ENCODE measurements at places on chromosomes 2 and 18.
A peak's percentile ranks its signal among the peaks of the same experiment; 100 is the strongest.

DNA sequence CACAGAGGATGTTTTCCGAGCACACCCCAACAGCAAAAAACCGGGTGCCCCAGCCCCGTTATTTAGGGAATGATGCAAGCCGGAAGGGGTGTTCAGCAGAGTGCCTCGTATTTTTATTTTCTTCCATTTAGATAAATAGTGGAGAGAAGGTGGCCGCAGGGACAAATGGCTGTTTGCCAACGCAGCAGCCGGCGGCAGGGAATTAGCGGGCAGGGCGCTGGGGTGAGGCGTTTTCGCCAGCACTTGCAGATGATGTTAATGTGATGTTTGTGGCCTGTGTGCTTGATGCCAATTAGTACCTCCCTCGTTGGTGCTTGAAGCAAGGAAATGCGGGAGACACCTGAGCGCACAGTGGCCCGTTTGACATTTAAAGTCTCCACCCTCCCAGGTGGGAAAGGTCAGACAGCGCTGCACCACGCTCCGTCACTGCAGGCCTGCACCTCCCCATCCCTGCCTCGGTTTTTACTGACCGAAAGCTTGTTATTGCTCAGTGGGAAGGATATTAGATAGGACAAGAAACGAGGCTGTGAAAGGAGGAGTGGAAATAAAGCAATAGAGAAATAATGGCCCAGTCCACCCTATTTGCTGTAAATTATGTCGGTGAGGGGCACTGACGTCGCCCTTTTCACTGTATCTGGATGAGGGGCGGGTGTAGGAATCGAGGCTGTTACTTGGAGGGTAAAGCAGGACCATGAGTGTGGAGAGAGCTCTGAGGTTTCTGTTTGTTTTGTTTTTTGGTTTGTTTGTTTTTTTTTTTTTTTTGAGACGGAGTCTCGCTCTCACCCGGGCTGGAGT, 39.1 kb downstream of the NFATC1 start:
- no peak for DNase-seq

- no peak for DNase-seq
These were observed 677 bp upstream of the SMAD4 start for GRCh38 chr18:51029378-51029693.

DNA sequence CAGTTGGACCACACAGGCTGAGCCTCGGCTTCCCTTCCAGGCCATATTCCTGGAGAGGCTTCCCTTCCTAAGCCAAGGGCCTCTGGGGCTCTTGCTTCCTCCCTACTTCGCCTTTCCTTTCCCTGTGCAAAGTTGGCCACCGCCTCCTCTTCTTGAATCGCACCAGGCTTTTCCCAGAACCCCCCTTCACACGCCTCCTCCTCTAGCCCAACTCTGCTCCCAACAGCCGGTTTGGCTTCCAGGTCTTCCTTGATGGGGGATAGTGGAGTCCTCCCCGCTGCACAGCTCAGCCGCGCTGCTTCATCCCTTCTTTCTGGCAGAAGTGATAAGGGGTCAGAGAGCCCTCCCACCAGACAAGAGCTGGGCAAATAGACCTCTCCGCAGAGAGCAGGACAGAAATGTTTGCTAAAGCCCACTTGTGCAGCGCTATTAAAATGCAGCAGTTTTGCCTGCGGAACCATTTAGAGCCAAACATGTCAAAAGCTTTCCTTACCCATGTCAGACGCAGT, 56.4 kb downstream of the SNORC start:
- DNase-seq = no peak

DNA sequence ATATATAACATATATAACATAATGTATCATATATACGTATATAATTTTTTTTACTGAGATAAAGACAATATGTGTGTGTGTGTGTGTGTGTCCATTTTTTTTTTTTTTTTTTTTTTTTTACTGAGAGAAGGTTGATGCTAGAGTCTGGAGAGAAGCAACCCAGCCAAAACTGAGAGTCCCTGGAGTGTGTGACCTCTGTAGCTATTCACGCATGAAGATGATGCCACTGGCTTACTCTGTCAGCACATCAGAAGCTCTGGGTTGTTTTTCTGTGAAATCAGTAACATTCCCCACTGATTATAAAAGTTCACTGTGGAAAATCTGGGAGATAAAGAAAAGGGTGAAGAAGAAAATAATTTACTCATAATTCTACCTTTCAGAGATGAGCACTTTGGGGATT, 27.2 kb downstream of the CCDC195 start:
- DNase-seq = no peak

DNA sequence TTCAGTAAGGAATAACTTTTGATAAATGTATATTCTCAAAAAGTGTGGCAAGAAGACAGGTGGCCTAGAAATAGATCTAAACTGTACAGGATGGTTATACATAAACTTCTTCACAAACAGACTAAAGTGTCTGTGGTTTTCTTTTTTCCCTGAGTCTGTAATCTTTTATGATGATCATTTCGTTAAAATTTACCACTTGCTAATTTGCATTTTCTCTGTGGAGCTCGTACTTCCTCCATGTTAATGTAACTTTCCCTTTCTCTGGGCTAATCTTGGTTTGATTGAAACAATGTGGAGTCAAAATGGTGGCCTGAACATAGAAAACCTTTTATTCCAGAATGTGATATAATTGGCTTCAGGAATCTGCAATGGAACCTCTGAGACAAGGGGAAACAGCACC, 166.2 kb downstream of the FTCDNL1 start:
- DNase-seq = no peak

DNA sequence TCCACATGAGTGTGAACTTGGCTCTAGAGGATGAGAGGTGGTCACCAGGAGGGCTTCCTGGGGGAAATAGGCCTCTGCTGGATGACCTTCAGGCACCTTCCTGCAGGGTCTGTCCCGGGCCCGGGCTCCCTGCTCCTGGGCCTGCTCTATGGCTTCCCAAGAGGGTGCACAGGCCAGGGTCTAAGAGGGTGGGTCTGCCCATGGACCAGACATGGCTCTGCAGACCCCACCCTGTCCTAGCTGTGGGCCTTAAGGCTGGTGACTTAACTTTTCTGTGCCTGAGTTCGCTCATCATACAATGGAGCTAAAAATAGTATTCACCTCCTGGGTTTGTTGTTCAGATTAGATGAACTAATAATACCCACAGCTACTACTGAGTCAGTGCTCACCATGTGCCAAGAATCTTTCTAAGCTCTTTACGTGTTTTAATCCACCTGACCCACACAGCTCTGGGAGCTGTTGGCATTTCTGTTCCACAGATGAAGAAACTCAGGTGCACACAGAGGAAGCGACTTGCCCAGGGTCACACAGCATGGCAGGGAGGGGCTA, 14.4 kb downstream of the INHBB start:
- no peak for DNase-seq

DNA sequence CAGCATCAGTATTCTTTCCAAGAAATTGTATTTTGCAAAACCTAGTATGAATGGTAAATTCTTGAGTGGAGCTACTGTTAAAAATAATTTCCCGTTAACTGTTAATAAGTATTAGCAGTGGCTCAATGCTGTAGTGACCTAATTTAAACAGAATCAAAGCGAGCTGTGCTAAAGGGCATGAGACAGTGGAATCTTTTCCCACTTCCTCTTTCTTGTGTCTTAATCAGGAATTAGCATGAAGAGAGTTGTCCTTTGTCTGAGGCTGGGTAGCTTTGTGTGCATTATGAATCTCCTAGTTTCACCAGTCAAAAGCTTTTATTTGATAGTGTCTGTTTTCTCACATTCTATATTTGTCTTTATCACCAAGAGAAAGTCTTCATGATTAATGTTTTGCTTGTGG, 298.8 kb upstream of the GCFC2 start:
- DNase-seq = no peak

DNA sequence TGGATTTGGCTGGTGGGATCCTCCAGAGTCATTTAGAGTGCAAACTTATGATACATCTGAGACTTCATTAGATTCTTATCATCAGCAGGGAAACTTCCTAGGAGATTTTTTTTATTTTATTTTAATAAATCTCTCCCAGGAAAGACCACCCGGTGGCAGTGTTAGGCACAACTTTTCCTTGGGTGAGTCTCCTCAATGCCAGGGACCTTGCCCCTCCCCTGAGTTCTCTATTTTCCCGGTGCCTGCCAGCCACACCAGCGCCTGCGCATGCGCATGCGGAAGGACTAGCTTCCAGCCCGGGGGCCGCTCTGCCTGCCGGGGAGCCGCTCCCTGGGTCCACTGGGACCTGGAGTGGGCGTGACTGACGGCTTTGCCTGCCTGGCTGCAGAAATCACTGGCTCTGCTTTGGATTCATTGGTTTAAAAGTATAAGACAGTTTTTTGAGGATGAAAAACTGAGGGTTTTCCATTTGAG, 86.6 kb downstream of the TMEM182 start:
- peak; percentile 85 for DNase-seq

DNA sequence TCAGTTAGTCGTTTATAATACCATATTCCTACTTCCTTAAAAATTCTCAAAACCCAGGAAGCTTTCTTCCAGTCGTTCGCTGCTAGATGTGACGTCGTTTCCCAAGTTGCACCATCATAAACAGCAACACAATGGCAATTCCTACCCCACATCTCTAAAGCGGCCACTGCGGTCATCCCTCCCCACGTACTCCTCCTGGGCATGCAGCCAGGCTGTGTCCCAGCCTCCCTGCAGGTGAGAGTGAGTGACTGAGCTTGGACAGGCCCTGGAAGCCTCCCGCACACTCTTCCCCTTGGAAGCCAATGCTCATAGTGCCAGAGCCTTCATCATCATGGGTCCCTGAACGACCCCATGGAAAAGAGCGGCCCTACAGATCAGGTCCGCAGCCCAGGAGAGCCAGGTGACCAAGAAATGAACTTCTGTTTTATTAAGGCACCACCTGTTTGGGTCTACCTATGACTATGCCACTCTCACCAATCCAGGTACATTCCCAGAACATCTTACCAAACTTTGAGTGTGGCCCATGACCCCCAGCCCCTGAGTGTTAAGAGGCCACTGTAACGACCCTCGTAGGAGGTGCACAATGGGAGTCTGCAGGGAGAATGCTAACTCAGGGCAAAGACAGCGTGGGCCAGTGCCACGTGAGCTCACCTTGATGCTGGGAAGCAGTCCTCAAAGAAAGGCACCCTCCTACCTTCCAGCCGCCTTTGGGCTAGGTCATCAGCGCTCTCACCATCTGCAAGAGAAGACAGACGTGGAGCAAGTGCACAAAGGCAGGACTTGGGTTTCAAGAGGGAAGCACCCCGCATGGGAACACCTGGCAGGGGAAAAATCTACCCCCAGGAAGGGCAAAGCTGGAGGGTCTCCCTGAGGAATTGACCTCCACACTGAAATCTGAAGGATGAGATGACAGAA, 74.7 kb upstream of the RAB6C start:
- no peak for DNase-seq

DNA sequence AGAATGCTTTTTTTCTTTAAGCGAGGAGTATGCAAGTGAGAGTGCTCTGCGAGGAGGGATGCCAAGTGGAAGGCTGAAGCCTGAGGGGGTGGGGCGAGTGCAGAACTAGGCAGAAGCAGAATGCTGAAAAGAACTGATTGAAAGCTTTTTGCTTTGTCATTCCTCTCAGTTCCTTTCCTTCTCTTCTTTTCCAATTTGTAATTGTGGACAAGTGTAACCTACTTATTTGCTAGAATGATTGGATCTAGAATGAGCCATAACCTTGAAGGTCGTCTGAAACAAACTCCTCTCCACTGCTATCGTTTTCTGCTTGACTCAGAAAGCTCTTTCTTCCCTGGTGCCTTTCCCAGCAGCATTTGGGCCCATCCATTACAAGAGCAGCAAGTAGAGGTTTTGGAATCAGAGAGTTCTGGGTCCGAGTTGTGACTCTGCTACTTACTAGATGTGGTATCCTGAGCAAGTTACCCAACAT, 115.3 kb downstream of the METTL8 start:
- no peak for DNase-seq

DNA sequence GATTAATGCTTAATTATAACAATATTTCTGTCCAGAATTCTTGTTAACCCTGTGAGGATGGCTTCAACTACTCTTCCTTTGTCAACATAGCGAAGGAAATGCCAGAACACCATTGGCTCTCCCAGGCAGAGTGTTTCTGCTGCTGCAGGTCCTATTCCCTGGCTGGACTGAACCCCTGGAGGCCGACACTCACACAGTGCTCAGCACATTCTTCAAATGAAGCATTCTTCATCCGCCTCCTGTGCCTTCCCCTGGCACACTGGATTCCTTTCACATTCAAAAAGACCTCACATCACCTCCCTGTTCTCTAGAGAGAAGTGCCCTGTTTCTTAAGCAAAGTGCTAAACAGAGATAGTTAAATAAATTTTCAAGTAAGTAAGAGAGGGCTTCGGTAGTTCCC, 187.3 kb upstream of the MSH6 start:
- DNase-seq = no peak

GRCh38 chr2:157362627-157363026, 37.0 kb upstream of the ERMN start:
- no peak for DNase-seq

DNA sequence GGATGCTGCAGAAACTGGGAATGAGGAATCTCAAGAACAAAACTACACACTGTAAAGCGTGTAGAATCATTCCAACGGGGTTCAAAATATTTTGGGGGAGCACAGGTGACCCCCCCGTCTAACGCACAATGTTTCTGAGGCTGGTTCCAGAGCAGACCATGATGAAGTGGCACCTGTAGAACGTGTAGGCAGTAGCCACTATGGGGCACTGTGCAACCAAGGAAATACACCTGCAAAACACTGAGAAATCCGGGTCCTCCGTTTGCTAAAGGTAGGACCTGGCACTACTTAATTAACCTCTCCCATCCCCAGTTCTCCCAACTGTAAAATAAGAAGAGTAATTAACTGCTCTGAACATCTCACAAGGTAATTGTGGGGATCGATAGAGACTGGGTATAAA, 22.6 kb downstream of the ST6GAL2 start:
- DNase-seq = no peak

- no peak for DNase-seq
These were observed 20.1 kb downstream of the TPGS2 start for GRCh38 chr18:36808681-36809080.

DNA sequence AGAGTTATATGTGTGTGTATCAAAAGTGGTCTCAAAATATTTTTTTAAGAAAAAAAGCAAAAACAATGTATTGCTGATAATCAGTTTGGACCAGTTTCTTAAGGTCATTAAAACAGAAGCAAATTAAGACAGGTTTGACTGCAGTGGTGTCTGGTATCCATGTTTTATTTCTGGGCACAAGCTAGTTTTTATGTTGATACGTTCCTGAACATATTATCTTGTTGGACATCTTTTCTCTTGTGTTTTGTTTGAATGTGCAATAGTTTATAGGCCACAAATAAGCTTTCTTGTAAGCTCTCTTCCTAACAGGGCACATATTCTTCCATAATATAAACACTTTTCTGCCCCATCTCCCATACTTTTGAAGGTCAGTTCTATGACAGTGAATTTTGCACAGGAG, 74.6 kb upstream of the FAM117B start:
- DNase-seq = no peak

DNA sequence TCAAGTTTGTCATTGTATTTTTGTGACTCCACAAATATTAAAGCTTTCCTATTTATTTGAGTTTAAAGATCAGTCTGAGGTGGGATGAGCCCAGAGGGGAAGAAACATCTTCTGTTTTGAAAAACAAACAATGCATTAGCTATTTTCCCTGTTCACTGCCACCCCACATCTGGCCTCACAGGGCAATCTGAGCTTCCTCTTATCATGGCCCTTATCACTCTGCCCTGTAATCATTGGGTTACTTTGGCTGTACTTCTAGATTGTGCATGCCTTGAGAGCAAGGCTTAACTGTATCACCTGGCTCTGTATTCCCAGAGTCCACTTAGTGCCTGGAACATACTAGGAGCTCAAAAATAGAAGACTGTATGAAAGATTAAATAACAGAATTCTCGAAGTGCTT, 241.6 kb upstream of the NT5C1B start:
- peak; percentile 69 for DNase-seq

Data from HepG2 (cell line).